Activated T-helper 1 cell treated with anti-CD3 and anti-CD28 coated beads, Interleukin-2, amount 50 U/mL, for 16 hours (primary cell): ENCODE measurements at places on chromosomes 4 and X.

DNA sequence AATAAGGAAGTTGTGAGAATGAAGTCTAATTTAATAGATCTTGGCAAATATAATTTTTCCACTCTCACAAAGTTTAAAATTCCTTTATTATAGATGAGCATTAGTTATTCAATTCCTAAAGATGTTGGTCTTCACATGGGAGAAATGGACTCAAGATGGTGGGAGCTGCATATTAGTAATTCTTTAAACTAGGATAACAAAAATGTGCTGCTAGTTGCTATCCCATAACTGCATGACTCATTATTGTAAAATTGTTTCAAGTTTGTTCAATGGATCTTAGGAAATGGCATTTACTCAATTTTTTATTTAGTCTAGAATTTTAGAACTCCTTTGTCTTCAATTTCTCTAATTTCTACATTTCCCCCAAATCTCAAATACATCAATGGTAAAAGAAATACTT is 155.8 kb downstream of the ATP10D start:
- DNase-seq = no peak

- no peak for DNase-seq
These were observed 3.6 kb downstream of the MAGEA11 start for GRCh38 chrX:149715468-149715867.

DNA sequence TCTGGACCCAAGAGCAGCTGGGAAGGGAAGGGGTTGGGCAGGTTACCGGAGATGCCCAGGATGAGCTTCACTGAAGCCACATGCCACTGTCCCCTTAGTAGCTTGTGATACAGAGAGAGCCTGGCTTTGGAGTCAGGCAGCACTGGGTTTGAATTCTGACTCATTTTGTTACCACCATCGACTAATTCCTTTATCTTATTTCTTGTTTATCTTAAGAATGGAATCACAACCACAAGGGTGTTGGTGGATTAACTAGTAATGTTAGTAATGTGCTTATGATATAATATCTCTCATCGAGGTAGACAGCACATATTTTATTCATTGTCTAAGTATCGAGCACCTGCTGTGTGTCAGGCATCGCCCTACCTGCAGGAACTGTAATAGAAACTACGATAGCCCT is 17.7 kb upstream of the STX18 start:
- no peak for DNase-seq

DNA sequence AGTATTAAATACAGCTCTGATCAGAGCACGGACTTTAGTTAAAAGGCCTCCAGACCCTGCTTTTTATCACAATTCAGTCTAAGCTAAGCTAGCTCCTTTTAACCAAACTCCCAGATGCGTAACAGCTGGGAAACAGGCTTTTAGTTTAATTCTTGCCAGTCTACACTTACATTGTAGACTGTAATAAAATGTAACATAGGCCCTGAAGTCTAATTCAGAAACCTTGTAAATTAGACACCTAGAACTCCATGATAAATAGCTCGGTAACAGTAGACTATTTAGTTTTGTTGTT is 20.1 kb downstream of the FBXO8 start:
- DNase-seq = no peak

GRCh38 chr4:29295280-29295679 is 1424.9 kb upstream of the PCDH7 start:
- no peak for DNase-seq

GRCh38 chrX:7730071-7730470 is 112.9 kb upstream of the VCX start:
- DNase-seq = no peak

DNA sequence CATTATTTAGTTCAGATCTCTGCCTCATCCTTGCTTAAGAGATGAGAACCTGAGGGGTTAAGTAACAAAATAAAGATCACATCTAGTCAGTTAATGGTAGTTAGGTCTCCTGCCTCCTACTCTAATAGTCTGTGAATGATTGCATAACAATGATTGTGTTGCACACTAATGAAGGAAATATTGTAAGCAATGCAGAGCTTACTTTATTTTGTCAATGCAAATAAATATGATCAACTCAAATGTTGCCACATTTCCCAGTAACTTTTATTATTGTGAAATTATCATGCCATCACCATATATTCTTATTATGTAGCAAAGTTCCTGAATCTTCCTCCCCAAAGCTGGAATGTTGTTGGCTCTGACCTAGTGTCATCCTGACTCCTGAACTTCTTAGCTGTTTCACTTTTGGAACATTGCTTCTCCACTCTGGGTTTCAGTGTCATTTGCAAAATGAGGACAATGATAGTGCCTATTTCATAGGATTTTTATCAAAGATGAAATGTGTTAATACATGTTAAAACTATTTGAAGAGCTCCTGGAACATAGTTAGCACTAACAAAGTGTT is 17.0 kb upstream of the GABRA4 start:
- no peak for DNase-seq

DNA sequence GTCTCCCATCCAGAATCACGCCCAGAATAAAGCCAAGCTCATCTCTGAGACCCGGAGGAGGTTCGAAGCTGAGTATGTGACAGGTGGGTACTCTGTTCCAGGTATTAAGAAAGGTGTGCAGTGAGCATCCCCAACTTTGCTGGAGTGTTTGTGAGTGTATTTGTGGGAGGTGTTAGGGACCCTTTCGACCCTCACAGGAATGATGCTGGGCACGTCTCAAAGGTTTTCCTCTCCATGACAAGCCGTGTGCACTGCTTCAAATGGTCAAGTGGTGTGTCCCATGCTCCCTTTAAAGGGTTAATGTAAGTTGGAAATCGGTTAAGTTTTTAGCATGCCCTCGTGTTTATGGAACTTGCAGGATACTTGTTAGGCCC is 442 bp downstream of the MOSPD2 start:
- no peak for DNase-seq

- DNase-seq = no peak
These were observed 353.8 kb downstream of the MAPK10 start for GRCh38 chr4:86006057-86006456.

DNA sequence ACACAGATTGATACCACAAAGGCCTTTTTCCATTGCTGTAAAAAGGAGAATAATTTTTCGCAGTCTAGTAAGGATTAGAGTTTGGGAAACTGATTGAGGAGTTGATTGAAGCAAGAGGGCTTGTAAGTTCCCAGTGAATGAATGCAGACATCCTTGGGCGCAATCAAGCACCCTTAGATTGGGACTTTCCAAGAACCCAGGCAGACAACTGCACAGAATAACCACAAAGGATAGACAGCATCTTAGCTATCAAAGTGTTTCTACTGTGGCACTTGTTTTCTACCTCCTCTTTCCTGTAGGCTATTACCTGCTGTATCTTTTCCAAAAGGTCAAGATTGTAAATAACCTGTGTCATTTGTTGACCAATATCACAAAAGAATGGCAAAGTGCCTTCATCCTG is 2.6 kb downstream of the COX18 start:
- no peak for DNase-seq

DNA sequence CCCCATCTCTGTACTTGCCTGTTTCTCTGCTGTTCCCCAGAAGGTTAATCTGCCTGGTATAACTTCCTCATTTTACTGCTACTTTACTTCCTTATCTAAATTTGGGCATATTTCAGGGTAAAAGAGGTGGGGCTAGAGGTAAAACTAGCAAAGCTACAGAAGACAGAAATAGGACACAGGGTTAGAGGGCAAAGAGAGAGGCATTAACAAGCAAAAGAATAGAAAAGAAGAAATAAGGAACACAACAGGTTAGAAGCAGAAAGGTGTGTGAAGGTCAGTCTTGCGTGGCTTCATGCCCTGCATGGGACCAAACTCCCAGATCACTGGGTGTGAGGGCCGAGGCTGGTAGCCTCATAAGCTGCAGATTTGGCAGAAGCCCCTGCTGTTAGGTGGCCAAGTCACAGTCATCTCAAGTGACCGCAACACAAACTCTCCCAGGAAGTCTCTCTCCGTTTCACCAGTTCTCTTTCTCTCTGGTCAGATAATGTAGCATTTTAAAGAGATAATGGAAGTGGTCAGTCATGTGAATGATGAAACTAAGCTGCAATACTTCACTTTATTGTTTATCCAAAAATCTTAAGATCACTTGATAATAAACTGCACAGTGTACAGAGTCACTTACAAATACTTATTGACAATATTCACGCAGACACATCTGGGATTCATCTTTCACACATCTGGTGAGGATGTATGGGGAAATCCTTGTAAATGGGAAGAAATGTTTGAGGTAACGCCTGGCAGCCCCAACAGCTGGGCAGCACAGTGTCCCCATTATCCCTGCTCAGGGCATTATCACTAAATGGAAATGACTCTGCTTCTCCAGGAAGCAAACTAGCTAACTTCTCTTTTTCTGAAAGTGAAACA is 16.4 kb downstream of the TMEM154 start:
- DNase-seq = no peak

DNA sequence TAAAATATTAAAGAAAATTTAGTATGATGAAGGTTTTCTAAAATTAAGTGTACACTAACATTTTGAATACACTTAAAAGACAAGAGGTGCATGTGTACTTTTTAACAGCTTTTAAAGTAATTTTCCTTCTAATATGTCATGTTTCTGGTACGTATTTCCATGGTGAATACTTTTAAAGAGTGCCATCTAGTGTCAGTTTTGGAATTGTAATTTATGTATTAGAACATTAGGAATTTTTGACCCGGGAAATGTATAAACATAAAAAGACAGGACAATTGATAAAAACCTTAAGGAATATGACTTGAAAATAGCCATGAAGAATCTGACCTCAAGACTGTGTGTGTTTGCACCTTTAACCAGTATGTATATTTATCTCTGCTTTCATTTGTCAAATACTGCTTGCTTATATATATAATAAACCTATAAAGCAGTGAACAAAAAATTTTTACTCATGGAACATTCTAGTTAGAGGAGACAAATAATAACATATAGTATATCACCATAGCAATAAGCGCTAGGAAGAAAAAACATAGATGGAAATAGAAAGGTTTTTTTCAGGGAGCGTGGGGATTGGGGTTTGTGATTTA is 7.2 kb downstream of the GSTCD start:
- no peak for DNase-seq
